ENCODE measurements at places on chromosomes 4 and X.
A peak's percentile ranks its signal among the peaks of the same experiment; 100 is the strongest.

DNA sequence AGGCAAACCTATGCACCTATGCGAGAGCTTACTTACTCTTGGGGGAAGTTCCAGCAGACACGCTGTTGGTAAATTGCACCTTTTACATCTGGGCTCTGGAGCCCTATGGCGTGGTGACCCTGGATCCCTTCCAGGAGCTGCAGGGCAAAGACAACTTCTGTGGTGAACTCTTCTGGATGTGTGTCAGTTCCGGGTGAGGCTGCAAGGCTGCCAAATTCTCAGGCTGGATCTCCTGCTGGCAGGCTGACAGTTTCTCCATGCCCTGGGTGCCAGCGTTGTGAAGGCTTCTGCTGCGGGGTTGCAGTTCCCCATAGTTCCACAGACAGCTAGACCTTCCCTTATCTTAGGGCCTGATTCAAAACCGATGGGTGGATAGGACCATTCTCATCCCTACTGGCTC is 37.9 kb downstream of the RAP2C start:
- no peak for DNase-seq

- no peak for DNase-seq
Measured at GRCh38 chr4:116243431-116243830, 841.9 kb downstream of the TRAM1L1 start.

- no peak for DNase-seq
Measured at GRCh38 chr4:2095236-2096072, 36.3 kb downstream of the NAT8L start.

DNA sequence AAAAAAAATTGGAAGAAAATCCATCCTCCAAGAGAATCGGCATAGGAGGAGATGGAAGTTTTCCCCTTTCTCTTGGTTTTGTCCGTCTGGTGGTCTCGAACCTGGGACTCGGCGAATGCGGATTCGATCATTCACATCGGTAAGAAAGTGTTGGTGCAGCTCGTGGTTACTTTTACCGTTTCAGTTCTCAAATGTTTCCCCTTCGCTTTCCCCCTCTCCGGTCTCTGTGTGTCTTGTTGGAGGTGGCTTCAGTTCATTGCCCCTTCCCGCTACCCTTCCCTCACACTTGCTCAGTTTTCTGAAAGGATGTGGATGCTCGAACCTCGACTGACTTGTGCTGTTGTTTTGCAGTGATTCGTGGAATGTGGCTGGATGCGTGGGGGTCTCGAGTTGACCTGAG is 840 bp downstream of the GRID2 start:
- DNase-seq: no peak

DNA sequence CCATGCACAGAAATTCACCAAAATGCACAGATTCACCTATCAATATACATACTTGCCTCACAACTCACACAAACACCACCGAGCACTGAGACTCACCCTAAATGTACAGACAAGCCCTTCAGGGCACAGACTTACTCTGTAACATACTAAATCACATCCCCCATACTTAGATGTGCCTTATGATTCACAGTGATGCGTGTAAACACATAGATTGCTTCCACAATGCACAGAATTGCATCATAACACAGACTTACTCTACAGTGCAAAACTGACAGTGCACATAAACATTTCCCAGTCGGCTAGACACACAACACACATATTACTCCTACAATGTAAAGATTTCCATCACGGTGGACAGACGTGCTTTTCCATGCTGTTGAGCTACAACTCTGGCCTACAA is 6.2 kb downstream of the LINC00632 start:
- DNase-seq: no peak

GRCh38 chrX:105121186-105121585 is 99.3 kb downstream of the TEX13A start:
- no peak for DNase-seq

- DNase-seq: no peak
Measured at GRCh38 chr4:144644368-144645101, 1.4 kb upstream of the HHIP start.

DNA sequence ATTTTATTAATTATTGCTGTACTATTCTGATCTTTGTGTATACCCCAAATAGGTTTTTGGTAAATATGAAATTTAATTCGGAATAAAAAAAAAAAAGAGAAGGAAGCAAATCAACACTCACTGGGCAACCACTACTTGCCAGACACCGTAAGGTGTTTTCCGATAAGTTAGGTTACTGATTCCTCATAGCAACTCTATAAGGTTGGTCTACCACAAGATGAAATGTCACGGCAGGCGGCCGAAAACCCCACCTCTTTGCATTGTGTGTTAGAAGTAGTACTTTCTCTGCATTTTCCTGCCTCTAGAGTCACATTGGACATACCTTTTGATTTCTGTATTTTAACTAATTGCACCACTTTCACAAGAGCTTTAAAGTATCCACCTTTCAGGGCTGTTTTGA is 44.5 kb upstream of the RASGEF1B start:
- no peak for DNase-seq

DNA sequence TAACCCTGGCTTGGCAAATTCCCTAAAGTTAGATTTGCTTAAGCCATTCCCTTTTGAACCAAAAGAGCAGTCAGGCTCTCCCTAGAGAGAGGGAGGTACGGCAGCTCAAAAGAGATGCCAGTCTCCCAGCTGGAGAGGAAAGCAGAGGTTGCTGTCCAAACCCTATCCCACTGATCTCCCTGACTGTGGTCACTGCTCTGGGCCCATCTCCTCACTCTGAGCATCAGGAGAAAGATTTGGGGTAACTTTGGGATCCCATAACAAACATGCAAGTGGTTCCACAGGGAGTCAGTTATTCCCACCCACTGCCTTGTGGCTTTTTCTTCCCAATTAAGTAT is 17.1 kb downstream of the ACSL1 start:
- DNase-seq: no peak

DNA sequence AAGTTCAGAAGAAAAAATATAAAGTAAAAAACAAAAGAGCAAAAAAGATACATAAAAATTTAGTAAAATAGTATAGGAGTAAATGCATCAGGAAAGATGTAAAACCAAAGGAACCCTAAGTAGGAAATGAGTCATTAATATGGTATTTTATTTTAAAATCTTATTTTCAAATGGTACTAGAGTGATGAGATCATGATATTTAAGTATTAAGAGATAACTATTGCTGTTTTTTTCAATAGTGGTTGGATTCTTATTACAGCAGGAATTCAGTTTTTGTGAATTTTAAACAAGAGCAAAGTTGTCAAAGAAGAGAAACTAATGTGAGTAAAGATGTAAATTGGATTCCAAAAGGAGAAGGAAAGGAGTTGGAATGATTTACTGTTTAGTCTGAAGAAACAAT is 20.0 kb downstream of the EMCN start:
- DNase-seq: no peak

GRCh38 chr4:125776146-125776545 is 461.4 kb downstream of the FAT4 start:
- no peak for DNase-seq

DNA sequence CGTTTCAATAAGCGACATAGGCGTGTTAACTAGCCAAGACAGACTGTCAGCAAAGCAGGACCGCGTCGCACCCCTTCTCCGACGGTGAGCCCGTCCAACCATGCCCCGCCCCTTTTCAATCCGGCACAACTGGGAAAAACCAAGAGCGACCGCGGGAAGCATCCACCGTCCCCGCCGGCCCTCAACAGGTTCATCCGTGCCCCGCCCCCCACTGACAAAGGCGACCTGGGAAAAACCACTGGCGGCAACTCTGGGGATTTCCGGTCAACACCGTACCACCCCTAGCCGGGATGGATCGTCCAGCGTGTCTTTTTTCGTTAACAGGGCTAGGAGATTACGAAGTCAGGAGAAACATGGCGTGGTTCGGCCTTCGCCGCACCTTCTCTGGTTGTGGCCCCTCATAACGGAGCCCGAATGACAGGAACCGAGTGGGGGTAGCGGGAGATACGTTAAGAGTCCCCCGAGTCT is 377 bp downstream of the TIMM17B start:
- peak; percentile 86 for DNase-seq
